GM12892 (cell line): ENCODE measurements at places on chromosomes 6 and 20.
A peak's percentile ranks its signal among the peaks of the same experiment; 100 is the strongest.

- DNase-seq = no peak
Observed at GRCh38 chr6:63724721-63725120, 89.1 kb downstream of the PHF3 start.

GRCh38 chr6:15308435-15309213, 62.8 kb downstream of the JARID2 start:
- DNase-seq = no peak

DNA sequence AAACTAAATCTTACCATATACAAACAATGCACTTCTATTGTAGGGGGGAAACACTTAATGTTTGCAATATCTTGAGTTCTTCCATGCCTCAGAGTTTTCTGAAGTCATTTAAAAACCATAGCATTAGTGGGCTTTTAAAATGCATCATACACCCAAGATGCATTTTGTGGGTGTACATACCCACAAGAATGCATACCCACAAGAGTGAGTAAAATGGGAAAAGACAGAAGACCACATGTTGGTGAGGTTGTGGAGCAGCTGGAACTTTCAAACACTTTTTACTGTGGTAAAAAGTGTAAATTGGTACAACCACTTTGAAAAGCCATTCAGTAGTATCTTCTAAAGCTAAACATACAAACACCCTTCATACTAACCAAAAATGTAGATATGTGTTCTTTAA, 57.5 kb downstream of the CYB5R4 start:
- no peak for DNase-seq

DNA sequence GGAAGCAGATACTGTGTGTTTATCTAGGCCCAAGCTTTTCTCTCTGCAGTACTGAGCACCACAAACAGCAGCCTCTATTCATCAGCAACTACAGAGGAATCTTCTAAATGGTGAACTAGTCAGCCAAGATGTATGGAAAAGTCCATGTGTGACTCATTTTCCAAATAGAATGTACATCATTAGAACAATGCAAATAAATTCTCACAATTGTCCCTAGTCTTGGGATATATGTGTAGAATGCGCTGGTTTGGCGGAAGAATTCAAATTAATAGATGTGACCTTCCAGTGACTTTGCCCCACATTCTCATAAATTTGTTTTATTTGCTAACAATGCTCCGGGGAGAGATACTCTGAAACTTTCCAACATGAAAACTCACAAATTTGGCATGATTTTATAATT, 436.2 kb downstream of the CBLN4 start:
- no peak for DNase-seq

- DNase-seq = no peak
Observed at GRCh38 chr6:56833873-56834272, 121.0 kb upstream of the BEND6 start.

DNA sequence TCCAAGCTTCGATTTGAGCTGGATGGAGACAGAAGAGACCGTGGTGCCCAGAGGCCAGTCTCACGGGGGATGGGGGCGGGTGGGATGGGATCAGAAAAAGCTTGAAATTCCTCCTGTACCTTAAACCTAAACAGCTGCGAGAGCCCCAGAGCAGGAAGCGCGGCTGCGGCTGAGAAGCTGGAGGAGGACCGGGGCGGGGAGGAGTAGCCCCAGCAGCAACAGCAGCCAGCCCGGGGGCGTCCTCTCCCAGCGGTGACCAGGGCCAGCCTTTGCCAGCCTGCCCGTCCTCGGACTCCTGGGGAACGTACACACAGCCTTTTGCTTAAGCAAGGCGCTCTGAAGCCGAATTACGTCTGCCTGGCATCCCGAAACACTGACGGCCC, 17.4 kb upstream of the PRDM13 start:
- no peak for DNase-seq

GRCh38 chr20:51021067-51022025, 1.6 kb downstream of the KCNG1 start:
- no peak for DNase-seq

GRCh38 chr20:38260025-38260377, 534 bp downstream of the KIAA1755 start:
- DNase-seq = no peak

- no peak for DNase-seq
Observed at GRCh38 chr20:40966103-40966502, 62.5 kb upstream of the TOP1 start.

DNA sequence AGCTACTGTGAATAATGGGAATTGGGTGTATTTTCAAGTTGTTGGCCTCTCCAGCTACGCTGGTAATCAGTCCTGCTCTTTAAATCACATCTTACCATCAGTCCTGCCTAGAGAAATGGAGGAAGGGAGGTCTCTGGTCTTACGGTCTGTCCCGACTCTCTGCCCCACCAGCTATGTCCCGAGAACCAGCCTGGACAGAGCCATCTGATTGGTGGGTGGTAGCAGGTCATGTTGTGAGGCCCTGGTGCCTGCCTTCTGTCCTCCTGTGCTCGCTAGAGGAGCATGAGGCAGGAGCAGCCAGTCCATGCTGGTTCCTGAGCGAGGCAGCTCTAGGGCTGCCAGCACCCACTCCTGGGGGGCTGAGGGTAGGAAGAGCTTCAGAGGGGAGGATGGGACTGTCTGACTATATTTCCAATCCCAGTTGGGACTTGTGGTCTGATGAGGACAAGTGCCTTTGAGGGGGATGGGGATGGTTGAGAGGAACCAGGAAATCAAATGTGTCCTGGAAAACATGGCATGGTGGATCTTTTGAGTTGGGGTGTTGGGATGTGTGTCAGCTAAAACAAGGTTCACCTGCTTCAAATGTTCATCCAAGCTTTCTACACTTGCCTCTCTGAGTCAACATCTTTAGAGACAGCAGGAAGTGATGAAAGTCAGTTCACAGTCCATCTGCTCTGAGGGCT, 33.0 kb downstream of the SYNJ2 start:
- DNase-seq = no peak

GRCh38 chr6:168866534-168866933, 387.1 kb downstream of the THBS2 start:
- DNase-seq = no peak

- no peak for DNase-seq
Observed at GRCh38 chr20:17648791-17649730, 33.0 kb downstream of the RRBP1 start.

DNA sequence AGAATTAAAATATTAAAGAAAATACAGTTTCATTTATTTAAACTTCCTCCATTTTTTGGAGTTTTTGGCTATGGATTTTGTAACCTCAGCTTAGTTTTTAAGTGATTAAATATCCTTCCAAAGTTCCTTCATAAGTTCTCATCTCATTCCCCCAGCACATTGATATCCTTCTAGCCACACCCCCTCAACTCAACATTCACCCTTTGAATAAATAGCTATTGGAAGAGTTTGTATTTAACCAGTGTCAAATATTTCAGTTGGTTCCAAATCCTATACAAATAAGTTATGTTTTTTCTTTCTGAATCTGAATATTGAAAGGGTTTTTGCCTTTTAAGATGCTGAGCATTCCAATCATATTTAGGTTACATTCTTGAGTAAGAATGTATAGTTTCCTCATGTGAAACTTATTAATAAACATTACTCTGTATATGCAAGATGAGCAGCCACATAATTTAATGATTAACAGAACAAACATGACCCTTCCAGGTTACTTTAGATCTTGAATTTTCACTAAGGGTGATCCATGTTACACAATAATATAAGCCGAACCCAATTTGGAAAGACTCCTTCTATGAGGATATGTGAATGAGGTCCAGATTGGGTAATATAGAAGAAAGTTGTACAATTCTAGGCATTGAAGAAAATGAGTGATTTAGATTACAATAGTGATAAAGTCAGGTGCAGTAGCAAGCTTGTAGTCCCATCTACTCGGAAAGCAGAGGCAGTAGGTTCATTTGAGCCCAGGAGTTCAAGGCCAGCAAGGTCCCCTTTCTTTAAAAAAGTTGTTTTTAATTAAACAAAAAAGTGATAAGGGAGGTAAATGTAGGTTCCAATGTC, 13.6 kb downstream of the GLYATL3 start:
- DNase-seq = no peak

GRCh38 chr6:42742116-42742894, 3.6 kb downstream of the TBCC start:
- DNase-seq = no peak

- no peak for DNase-seq
Observed at GRCh38 chr20:43916881-43917371, 2.3 kb downstream of the TOX2 start.

DNA sequence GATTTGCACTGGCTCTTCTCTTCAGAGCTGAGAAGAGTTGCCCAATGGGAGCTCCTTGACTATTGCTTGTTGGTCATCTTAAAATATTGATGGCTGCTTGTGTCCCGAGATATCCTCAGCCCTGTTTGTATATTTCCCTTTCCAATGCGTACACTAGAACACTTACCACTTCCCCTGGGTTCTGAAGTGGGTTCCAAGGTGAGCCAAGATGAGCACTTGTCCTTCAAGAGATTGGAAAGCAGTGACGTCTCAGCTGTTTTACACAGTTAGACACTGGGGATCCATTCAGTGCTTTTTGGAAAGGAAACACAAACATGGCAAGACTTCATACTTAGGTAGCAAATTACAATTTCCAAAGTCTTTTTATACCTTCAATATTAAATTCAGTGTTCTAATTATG, 716.4 kb upstream of the CITED2 start:
- no peak for DNase-seq

DNA sequence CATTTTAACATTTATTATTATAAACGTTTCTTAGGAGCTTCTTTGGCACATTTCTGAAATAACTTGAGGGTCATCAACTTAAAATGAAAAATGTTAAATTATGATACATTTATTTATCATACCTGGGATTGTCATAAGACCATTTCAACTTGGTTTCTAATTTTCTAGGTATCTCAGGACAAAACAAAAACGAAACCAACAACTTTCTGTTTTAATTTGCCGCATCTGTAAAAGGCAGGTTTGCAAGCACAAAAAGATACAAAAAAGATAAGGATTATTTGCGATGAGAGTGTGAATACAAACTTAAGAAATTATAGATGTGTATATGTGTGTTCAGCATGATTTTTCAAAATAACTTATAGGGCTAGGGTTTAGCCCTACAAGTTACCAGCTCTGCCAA, 395.0 kb upstream of the RUNX2 start:
- no peak for DNase-seq

- DNase-seq = no peak
Observed at GRCh38 chr6:140036196-140036595, 661.7 kb upstream of the CITED2 start.

DNA sequence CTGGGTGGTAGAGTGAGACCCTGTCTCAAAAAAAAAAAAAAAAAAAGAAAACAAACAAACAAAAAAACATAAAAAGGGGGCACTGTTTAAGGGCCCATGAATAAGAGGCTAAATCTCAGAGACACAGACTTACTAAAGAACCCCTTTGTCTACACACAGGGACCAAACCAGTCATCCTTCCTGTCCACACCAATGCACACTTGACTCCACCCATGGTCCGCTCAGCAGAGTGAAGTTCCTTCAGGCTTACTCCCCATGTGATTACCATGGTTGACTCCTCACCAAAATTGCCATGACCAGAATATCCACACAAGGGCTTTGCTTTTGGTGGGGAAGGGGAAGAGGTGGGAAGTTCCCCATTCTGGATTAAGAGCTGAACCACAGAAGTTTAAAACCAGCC, 19.4 kb upstream of the REPS1 start:
- no peak for DNase-seq

GRCh38 chr6:88616380-88616779, 347.0 kb downstream of the RNGTT start:
- no peak for DNase-seq

DNA sequence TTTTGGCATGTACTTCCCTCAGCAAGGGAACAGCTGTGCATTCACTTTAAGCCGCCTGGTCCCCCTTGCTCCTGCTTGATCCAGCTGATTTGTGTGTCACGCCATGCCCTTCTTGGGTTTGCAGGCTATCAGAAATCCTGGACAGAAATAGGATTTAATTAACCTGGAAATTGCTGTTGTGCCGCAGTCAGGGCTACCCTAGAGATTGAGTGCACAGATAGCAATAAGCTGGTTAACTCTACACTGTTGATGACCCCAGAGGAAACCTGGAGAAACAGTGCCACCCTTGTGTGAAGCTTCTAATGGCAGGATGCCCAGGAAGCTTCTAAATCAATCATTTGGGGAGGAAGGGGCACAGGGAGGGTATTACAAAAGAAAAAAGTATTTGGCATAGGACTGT, 199.0 kb downstream of the JARID2 start:
- no peak for DNase-seq

DNA sequence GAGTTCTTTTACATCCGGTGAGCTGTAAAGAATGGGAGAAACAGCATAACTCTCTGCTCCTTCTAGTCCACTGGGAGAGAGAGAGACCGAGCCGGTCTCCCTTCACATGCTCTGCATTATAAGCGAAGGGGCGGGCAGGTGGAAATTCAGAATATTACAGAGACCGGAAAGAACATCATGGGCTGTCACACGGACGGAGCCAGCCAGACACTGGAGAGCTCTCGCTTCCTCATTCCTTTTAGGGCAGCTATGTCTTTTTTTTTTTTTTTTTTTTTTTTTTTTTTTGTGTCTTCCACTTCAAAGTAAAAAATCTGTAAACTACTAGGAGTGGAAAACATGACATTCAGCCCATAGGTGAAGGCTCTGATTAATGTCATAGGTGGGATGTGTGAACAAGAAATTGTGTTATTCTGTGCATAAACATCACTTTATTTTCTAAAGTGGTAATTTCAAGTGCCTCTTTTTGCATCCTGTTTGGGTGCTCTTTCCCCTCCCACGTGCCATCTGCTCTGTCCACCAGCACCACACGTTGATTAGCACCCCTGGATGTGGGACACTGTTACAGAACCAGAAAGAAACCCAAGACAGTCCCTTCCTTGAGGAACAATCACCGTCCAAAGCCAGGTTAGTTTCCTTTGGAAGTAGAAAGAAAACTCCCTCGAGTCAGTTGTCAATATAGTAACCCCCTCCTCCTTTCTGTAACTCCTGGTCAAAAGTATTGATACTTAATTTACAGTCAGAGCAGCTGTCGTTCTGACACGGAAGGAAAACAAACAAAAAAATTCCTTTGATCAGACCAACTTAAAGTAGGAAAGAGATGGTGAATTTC, at the start of gene TAGAP:
TSS of gene TAGAP (minus strand) at position 93 of the 829 bp plus-strand sequence. CDS start 845 bp downstream, outside the sequence.
- peak; percentile 49 for DNase-seq

DNA sequence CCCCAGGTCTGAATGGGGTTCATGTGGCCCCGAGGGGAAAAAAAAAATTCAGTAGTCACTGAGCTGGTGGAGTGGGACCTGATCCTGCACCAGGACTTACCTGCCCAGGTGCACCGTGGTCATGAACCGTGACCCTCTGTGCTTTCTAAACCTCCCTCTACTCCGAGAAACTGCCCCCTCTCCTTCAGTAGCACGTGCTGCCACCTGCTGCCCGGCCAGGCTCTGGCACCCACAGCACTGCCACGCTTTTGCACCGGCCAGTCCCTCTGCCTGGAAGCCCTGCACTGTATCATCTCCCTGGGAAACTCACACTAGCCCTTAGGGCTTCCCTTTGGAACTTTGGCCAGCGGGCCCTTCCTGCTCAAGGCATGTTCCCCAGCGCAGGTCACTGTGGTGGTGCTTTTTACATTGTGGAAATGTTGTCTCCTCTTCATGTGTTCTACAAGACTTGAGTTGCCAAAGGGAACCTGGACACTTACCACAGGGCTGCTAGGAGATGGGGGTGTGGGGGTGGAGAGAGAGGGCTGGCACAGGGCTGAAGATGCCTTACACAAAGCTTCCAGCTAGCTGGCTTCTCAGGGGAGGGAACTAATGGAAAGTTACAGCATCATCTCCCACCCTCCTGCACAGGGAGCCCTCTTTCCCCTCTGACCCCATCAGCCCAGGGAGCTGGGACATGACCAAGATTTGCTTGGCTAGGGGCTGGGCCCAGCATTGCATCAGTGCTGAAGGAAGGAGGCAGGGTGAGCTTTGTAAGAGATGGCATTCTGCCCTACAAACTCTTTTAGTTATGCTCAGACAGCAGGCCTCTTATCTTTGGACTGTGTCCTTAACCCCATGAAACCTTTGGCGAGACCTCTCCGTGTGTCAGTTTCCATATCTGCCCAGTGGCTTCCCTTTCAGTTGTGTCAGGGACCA, 2.5 kb upstream of the PTPRT start:
- DNase-seq = no peak
